ENCODE measurements at places on chromosomes 5 and 9.

DNA sequence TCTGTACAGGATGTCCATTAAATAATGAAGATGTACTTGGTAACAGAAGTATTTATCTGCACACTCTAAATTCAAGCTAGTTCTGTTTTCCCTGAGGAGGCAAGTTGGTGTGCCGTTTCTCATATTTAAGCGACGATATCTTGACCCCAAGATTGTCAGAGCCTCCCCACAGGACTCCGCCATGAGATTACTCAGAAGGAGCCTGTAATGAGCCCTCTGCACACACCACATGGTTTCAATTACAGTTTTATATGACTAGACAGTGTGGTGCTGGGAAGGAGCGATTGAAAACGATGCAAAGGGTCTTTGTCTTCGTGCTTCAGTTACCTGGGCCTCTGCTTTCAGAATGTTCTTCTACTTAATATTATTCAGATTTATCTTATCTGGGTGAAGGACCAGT lies 840.4 kb upstream of the WWC1 start:
- no peak for DNase-seq
- H3K27ac ChIP-seq = no peak overlapping the region
- H3K4me1 ChIP-seq = no peaks in the 10 kb centered on the region
- H3K36me3 ChIP-seq = no peaks in the 10 kb centered on the region
- H3K27me3 ChIP-seq = peaks cover 11% of the 10 kb centered on the region

- H3K36me3 ChIP-seq = peaks cover 100% of the 10 kb centered on the region
- DNase-seq = no peak
- H3K4me1 ChIP-seq = no peaks in the 10 kb centered on the region
- no peak overlapping the region for H3K4me3 ChIP-seq
These were observed 19.3 kb downstream of the SEC16A start for GRCh38 chr9:136463578-136463977.

GRCh38 chr9:122197426-122197825 lies 31.3 kb downstream of the LHX6 start:
- no peaks in the 10 kb centered on the region for H3K4me1 ChIP-seq
- no peaks in the 10 kb centered on the region for H3K36me3 ChIP-seq
- H3K4me3 ChIP-seq = no peak overlapping the region
- H3K27ac ChIP-seq = no peak overlapping the region
- H3K27me3 ChIP-seq = no peaks in the 10 kb centered on the region

GRCh38 chr9:135888126-135888765 lies 19.1 kb downstream of the CAMSAP1 start:
- no peaks in the 10 kb centered on the region for H3K27me3 ChIP-seq
- DNase-seq = no peak
- H3K27ac ChIP-seq = peak overlapping the region; percentile 54

- no peaks in the 10 kb centered on the region for H3K4me1 ChIP-seq
- H3K27me3 ChIP-seq = peaks cover 63% of the 10 kb centered on the region
- DNase-seq = no peak
- H3K27ac ChIP-seq = no peak overlapping the region
These were observed 146.5 kb downstream of the CACNA1B start for GRCh38 chr9:138024131-138024530.

- peaks cover 21% of the 10 kb centered on the region for H3K4me1 ChIP-seq
- no peak overlapping the region for H3K4me3 ChIP-seq
- no peaks in the 10 kb centered on the region for H3K27me3 ChIP-seq
- H3K36me3 ChIP-seq = no peaks in the 10 kb centered on the region
- DNase-seq = no peak
- H3K27ac ChIP-seq = no peak overlapping the region
These were observed 318.3 kb upstream of the GRAMD2B start for GRCh38 chr5:126104951-126105350.

- no peak for DNase-seq
- peak overlapping the region; percentile 4 for H3K27ac ChIP-seq
- no peaks in the 10 kb centered on the region for H3K36me3 ChIP-seq
- H3K4me1 ChIP-seq = peaks cover 16% of the 10 kb centered on the region
- no peaks in the 10 kb centered on the region for H3K27me3 ChIP-seq
- no peak overlapping the region for H3K4me3 ChIP-seq
These were observed 37.5 kb downstream of the CREBRF start for GRCh38 chr5:173093606-173094005.

DNA sequence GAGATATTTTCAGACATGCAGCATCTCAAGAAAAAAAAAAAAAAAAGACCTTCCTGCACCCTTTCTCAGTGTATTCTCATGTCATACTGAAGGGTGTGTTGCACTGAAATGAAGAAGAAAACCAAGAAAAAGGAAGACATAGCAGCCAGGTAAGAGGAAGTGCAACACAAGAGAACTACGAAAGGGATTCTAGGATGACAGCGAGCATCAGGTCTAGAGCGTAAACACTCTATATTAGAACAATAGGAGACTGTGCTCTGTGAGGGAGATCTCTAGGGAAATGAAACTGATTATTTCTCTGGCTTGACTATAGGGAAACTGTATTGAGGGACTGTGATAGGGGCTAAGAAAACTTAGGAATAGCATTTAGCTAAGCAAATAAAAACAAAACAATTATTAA lies 30.0 kb downstream of the BTF3 start:
- no peak overlapping the region for H3K27ac ChIP-seq
- DNase-seq = no peak
- no peaks in the 10 kb centered on the region for H3K36me3 ChIP-seq
- no peaks in the 10 kb centered on the region for H3K4me1 ChIP-seq
- no peaks in the 10 kb centered on the region for H3K27me3 ChIP-seq

GRCh38 chr5:54455413-54456157 lies at the start of gene HSPB3:
Gene HSPB3, plus strand, starts transcription at chr5:54455699. Its CDS starts 91 bp downstream, at chr5:54455790.
- DNase-seq = no peak
- no peaks in the 10 kb centered on the region for H3K36me3 ChIP-seq
- H3K4me1 ChIP-seq = no peaks in the 10 kb centered on the region
- no peaks in the 10 kb centered on the region for H3K27me3 ChIP-seq
- no peak within 1 kb of the TSS for H3K27ac ChIP-seq
- H3K4me3 ChIP-seq = no peak within 1 kb of the TSS
